Activated naive CD8-positive, alpha-beta T cell treated with anti-CD3 and anti-CD28 coated beads, Interleukin-2, amount 10 ng/mL, durations not matched to agents 7 days and 5 days (primary cell): ENCODE measurements at places on chromosomes 5 and 9. TPM values are rescaled to one million over a fixed set of nuclear protein-coding genes. Genes with fewer than 3 reads are reported as not detected.

PITX1 gene
- total RNA-seq: not detected

SLC27A6 gene
- not detected for total RNA-seq

ADGRV1 gene
- total RNA-seq: not detected

PMPCA gene
- 60.6 TPM for total RNA-seq

PKD2L2 gene
- total RNA-seq: not detected

NR5A1 gene
- not detected for total RNA-seq

SPOCK1 gene
- not detected for total RNA-seq

CTNNA1 gene
- 24.2 TPM for total RNA-seq

PAPPA gene
- not detected for total RNA-seq

TSSK1B gene
- total RNA-seq: not detected

SPEF2 gene
- total RNA-seq: 17.8 TPM

C5orf58 gene
- total RNA-seq: not detected

GGTA1 gene
- not detected for total RNA-seq

MYOZ3 gene
- not detected for total RNA-seq

PELO gene
- 24.0 TPM for total RNA-seq

PCDHGA4 gene
- 0.25 TPM for total RNA-seq

SLIT3 gene
- not detected for total RNA-seq

TLE4 gene
- total RNA-seq: 68.8 TPM
